ENCODE measurements at places on chromosomes 1 and 21.
A peak's percentile ranks its signal among the peaks of the same experiment; 100 is the strongest.

- DNase-seq: no peak
These were observed 242.4 kb upstream of the LYPLAL1 start for GRCh38 chr1:218931324-218931723.

DNA sequence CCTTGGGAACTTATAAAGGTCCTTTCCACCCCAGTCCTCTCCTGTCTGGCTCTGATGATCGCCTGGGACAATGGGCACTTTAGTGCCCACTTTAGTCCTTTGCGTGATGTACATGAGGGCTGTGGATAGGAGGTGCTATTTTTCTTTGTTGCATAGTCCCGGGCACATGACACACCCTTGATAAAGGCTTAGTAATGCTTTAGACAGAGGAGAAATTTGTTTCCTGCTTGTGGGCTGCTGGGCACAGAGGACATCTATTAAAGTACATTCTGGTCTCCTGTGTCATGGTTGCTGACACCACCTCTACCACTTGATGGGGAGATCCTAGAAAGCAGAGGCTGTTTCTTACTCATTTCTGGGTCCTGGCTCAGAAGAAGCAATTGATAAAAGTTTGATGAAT, 5.4 kb upstream of the KNCN start:
- DNase-seq: no peak

DNA sequence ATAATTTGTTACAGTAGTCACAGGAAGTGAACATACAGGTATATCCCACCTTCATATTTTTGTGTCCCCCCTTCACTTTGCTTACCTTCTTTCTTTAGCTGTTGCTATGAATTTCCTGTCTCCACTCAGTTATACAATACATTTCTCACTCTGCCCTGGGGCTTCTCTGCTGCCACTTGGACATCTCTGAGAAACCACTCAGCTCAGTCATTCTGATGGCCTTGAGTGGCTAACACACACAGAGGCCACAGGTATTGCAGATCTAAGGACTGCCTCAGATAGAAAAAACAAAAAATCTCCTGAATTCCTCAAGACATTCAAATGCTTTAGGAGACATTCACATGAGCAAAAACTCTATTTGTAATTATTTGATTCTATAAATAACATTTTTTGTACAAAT, 87.7 kb downstream of the OLFM3 start:
- no peak for DNase-seq

DNA sequence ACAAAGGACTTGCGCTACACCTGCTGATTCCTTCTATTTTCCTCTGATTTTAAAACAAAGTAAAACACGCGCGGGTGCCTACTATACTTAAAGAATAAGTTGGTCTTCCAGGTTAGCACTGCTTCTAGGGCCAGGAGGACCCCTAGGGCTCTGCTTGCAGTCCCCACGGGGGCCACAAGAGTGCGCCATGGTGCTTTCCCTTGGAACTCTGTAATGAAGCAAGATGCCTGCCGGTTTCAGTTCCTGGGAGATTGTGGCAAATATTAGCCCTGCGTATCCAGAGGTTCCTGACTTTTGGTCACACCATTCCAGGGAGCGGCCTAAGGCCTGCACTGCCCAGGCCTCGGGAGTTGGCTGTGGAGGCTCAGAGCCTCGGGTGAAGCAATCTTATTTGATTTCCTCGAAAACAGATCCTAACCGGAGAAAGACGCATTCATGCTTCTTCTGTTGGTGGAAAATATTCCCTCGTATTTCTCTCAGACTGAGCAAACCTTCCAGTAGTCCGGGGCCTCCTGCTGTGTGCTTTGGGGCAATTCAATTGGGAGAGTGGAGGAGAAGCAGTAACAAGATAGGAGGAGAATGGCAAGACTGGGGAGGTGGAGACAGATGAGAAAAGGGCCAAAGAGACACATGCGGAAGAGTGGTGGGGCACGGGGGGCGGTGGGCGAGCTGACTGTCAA, 25.3 kb downstream of the ADAM30 start:
- peak; percentile 29 for DNase-seq

- no peak for DNase-seq
These were observed 7.7 kb downstream of the EPHX1 start for GRCh38 chr1:225817611-225818061.

DNA sequence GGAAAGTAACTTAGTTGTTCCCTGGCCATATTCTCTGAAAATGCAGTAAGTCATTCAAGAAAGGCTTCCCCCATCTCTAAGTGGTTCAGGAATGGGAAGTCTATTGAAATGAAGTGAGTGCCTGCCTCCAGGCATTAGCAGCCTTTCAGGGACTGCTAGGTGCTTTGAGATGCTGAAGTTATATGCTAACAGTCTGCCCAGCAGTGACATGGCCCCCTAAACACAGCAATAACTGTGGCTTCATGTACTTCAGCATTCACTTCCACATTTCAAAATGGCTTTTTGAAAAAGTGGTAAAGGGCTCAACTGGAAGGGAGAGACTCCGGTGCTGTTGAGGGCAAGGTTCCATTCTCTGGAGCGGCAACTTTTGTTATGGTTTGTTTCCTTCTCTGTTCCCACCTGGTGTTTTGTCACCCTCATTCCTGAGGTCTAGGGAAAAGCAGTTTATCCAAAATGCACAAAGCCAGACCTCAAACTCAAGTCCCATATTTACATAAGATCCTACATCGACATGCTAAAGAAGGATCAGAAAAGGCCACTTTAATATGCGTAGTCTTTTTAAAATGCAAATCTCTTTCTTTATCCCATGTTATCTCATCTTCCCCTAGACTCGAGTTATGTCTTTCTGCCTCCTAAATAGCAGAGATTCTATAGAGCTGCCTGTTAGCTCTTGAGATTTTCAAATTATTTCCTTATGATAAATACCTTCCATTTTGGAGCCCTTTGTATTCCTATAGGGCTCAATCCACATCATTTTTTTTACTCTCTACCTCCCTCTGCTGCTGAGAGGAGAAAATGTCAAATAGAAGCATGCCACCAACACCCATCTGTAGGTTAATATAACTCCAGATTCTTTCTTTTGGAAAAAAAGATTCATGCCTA, 34.2 kb upstream of the LRRC8C start:
- DNase-seq: no peak

GRCh38 chr21:41928621-41929220, 25.1 kb downstream of the C2CD2 start:
- DNase-seq: no peak

- no peak for DNase-seq
These were observed 9.7 kb downstream of the SYF2 start for GRCh38 chr1:25222606-25223005.

- no peak for DNase-seq
These were observed 130.3 kb downstream of the CASZ1 start for GRCh38 chr1:10665930-10666850.

DNA sequence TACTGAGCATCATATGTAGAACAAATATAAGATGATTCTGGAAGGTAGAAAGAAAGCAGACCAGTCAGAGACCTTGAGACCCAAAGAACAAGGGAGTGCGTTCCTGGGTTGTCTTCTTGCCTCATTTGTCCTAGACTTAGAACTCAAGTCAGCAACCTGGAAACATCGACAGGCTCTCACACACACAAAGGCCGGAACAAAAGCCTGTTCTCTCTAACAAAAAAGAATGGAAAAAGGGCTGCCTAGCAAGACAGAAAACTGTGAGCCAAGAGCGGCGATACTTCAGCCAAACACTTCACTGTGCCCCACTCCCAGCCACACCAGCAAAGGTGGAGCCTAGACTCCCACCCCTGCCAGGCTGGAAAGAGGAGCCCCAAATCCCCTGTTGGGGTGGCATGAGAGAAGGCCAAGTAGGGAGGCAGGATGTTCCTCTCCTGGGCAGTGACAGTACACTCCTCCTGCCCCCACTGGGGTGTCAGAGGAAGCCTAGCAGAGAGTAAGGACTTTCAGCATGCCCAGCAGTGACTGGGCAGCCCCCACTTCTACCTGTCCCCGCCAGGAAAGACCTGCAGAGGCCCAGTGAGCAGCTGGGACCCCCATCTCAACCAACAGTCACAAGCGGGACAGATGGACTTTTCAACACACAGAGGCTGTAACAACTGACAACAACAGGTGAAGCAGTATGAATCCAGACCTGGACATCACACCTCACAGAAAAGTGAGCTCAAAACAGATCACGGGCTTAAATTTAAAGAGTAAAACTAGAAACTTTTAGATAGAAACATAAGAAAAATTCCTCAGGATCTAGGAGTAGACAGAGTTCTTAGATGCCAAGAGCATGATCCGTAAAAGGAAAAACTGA, 33.0 kb downstream of the MRAP start:
- no peak for DNase-seq

DNA sequence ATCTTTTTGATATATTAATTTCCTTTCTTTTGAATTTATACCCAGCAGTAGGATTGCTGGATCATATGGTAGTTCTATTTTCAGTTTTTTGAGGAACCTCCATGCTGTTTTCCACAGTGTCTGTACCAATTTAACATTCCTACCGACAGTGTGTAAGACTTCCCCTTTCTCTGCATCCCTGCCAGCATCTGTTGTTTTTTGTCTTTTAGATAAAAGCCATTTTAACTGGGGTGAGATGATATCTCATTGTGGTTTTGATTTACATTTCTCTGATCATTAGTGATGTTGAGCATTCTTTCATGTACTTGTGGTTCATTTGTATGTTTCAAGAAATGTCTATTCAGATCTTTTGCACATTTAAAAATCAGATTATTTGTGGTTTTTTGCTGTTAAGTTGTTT, 62.4 kb upstream of the STUM start:
- no peak for DNase-seq

DNA sequence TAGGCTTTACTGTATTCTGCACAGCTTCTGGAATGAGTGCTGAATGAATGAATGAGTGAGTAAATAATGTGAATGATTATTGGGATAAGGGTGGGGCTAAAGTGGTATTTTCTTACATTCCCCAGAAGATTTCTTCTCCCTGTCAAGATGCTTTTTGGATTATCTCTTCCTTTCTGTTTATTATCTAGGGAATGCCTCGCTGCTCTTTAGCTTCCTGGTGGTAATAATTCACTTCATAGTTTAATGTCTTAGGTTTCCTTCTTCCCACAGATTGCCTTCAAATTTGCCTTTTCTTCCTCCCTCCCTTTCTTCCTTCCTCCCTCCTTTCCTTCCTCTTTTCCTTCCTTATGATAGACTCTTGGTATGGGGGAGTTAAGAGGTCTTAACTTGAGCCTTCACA, 24.0 kb downstream of the DDR2 start:
- no peak for DNase-seq

- DNase-seq: no peak
These were observed 12.2 kb downstream of the SDCCAG8 start for GRCh38 chr1:243267914-243268653.

- DNase-seq: no peak
These were observed 16.0 kb downstream of the DIO1 start for GRCh38 chr1:53909946-53910345.

DNA sequence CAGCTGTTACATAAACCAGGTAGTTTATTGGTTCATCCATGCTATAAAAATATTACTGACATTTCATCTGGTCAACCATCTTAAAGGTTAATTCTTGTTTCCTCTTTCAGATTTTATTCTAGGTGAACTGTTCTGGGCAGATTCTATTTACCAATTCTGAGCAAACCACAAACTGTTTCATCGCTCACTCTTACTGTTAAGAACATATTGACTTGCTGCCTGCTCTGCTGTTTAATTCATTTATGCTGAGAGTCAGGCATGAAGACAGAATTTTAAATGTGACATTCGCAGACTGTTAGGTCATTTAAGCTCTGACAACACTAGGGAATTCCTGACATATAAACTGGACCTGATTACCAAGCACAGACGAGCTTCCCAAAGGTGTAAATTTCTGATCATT, 98.3 kb downstream of the PIGK start:
- no peak for DNase-seq

GRCh38 chr1:17588048-17588871, 48.8 kb downstream of the ARHGEF10L start:
- DNase-seq: no peak

- no peak for DNase-seq
These were observed 17.6 kb downstream of the NADK start for GRCh38 chr1:1760715-1761114.

DNA sequence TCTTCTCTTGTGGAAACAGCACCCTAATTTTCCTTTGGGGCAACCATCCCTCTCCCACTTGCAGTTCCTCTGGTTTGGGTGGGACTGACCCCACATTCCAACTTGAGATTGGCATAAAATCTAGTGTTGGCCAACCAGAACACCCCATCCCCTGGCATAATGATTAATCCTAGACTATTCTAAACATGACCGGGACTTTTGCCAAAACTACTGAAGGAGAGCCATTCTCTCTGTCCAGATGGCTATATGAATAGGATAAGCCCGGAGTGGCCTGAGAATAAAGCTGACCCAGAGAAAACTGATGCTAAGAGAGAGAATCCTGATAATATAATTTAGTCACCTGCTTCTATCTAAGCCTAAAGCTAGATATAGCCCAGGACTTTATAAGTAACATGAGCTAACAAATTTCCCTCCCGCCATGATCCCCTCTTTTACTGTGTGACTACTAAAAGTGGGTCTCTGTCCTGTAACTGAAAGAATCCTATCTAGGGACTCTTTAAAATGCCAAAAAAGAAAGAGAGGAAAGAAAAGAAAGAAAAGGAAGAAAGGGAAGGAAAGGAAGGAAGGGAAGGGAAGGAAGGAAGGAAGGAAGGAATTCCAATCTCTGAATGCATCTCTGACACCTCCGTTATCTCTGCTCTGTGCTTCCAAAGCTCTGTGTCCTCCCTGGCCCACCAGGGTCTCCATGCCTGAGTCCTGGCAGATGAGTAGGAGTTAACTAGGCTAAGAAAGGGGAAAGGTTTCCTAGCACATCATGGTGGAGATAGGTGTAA, 28.0 kb upstream of the NRDC start:
- DNase-seq: no peak

DNA sequence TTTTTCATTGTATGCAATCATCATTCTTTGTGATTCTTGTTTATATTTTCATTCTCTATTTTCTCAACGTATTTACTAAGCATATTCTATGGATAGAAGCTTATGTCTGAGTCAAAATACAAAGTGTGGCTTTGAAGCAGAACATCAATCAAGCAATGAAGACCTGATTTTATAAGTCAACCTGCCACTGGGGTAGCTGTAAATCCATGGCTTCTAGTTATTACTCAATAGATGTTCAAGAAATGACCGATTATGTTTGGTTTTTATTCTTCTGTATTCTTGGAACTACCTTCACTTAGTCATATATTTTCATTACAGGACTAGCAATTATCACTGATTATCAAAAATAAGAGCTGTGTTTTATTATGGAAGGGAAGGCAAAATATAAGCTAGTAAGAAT, 20.5 kb upstream of the PTGS2 start:
- DNase-seq: no peak

DNA sequence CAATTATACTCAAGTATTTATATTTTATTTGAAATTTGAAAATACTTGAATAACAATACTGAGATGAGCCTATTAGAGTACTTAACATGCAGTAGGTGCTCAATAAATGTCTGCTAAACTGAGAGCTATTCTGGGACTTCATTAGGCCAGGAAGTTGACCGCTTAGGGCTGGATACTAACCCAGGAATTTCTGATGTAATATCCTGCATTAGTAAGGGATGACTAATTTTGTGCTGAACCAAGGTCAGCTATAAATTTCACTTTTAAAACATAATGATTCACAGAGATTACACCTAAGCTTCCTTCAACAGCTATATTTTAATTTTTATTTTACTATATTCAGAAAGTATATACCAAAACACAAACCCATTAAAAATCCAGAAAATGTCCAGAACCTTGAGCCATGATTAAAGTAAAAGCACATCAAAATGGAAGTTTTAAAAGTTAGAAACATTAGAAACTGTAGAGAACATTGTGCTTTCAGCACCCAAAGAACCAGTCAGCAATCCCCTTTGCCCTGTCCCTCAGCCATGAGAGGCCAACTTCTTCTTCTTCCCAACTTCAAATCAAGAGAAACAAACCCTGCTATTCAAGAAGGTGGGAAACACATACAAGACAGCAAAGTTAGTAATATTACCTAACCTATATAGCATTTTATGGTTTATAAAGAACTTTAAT, 35.4 kb downstream of the WNT2B start:
- DNase-seq: no peak

GRCh38 chr1:157437296-157437695, 115.0 kb downstream of the FCRL5 start:
- no peak for DNase-seq
